ENCODE measurements at places on chromosomes 3 and 15.

DNA sequence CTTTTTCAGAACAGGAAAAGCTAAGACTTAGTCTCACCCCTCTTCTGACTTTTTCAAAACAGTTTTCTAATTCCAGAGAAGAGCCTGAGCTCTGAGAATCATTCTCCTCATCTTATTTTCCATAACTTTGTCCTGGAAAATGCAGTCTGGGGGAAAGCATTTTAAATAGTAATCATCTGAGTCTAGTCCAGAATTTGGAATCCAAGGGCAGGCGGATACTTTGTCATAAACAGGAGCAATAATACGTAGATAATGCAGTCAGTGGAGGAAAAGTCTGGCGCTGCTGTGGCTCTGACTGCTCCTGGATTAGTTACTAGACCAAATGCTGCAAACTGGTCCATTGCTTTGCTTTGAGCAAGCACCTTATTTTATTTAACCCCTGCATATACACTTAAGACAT, 285.0 kb downstream of the THSD4 start:
- DNase-seq, result no peak

GRCh38 chr3:171108066-171108465, 81.5 kb upstream of the SLC2A2 start:
- no peak for DNase-seq

- DNase-seq, result no peak
Measured at GRCh38 chr3:101266566-101266965, 53.8 kb downstream of the IMPG2 start.

DNA sequence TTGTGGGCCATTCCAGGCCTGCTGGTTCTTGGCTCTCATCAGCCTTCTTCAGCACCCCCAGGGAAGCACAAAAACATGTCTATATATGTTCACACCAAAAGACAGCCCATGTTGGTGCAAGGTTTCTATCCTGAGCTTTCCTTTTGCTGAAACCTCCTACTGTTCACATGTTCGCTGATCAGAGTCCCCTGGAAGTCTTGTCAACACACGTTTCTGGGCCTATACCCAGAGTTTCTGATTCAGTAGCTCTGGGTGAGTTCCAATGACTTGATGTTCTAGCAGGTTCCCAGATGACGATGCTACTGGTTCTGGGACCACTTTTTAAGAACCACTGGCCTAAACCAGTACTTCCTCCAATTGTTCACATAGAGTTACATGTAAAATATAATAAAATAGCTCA, 46.0 kb downstream of the SUCNR1 start:
- DNase-seq, result no peak

GRCh38 chr3:34920806-34921205, 718.5 kb upstream of the ARPP21 start:
- no peak for DNase-seq

DNA sequence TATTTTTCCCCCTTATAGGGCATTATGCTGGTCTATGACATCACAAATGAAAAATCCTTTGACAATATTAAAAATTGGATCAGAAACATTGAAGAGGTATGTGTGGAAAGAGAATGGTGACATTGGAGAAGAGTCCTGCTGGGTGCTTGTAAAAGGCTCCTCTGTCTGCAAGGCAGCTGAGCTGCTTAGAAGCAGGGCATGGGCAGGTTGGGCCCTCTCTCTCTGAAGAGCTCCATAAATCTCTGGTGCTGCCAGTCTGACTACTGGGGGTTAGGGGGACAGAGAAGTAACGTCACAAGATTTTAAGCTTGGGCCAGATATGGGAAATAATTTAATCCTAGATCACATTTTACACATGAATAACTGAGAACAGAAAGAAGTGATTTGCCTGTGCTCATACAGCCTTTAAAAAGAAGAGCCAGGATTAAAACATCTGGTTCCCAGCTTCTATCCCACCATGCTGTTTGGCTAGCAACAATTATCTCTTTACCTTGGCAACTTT, 21.9 kb upstream of the APH1B start:
- no peak for DNase-seq

GRCh38 chr15:39585389-39585841, 4.5 kb downstream of the THBS1 start:
- DNase-seq, result no peak

DNA sequence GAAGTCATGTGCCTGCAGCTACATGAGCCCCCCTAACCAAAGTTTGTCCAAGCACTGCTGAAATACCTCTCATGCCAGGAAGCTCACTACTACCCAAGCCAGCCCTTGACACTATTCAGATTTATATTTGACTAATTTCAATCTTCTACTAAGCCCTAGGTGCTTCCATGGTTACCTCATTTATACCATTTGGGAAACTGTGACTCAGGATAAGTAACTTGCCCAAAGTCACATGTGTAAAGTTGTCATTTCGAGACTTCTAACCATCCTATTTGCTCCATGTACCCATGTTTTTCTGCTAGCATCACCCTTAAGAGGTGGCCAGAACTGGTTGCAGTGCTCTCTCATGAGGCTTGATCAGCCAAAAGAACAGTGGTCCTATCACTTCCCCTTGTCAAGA, 20.7 kb upstream of the TIMP4 start:
- DNase-seq, result no peak

GRCh38 chr15:51289290-51289689, 49.1 kb downstream of the CYP19A1 start:
- DNase-seq, result no peak

- DNase-seq, result no peak
Measured at GRCh38 chr15:65845826-65846519, 23.3 kb upstream of the RAB11A start.

- DNase-seq, result no peak
Measured at GRCh38 chr3:133824961-133825485, 19.4 kb downstream of the SRPRB start.

DNA sequence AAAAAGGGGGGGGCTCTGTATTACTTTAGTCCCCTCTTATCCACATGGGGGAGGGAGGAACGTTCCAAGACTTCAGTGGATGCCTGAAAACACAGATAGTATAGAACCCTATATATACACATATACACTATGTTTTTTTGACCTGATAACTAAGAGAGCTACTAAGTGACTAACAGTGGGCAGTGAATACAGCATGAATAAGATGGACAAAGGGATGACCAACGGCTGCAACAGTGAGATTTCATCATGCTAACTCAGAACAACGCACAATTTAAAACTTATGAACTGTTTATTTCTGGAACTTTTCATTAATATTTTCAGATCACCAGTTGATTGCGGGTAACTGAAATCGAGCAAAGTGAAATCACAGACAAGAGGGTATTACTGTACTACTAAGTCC, 7.3 kb downstream of the DCUN1D1 start:
- DNase-seq, result no peak

- no peak for DNase-seq
Measured at GRCh38 chr3:186340204-186340603, 21.8 kb downstream of the DGKG start.

DNA sequence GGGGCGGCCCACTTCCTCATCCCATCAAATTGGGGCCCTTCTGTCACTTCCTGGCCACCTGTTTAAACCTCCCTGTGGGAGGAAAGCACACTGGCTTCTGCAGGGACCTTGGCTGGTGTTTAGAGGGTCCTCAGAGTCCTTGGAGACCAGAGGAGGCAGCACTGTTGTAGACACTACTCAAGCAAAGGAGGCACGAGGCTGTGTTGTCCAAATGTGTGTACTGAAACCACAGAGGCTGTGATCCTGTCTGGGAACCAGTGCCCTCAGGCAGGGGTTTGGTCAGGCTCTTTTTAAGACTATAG, 12.4 kb upstream of the SEC13 start:
- DNase-seq, result no peak

- no peak for DNase-seq
Measured at GRCh38 chr3:58299839-58300516, 6.1 kb upstream of the RPP14 start.

- DNase-seq, result no peak
Measured at GRCh38 chr15:68298882-68299381, 21.4 kb downstream of the FEM1B start.

GRCh38 chr15:38490242-38490922, 36.5 kb downstream of the FAM98B start:
- no peak for DNase-seq

- DNase-seq, result no peak
Measured at GRCh38 chr3:5138214-5138981, 16.3 kb downstream of the ARL8B start.

DNA sequence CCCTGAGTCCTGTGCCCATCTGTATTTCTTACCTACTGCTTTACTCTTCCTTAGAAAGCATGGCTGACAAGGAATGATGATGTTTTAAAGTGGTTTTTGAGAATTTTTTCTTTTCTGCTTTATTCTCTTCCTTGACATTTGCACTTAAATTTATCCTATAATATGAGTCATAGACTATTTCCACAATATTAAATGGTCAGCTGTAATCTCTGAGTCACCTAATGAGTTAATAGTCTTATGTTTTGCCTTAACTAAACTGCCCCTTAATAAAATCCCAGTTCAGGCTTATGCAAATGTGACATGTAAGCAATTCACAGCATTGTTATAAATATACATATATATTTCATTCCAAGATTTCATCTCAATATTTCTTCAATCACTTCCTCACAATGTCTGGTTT, 23.8 kb downstream of the MEIS2 start:
- no peak for DNase-seq

DNA sequence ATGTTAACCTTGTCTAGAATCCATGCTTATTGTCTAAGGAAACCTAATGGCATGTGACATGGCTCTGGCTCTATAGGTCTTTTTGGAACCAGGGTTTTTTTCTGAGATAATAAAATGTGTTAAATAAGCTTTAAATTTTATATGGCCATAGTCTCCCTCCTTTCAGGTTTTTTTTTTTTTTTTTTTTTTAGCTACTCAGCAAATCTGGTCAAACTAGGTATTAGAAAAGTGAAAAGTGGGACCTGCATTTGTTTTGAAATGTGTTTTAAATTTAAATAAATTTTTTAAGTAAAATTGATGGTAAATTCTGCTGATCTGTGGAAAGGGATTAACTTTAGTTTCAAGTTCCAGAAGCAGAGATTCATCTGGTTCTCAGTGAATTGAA, 52.1 kb upstream of the NANOGP8 start:
- DNase-seq, result no peak

- DNase-seq, result no peak
Measured at GRCh38 chr3:194265505-194265892, 85.6 kb downstream of the CPN2 start.

DNA sequence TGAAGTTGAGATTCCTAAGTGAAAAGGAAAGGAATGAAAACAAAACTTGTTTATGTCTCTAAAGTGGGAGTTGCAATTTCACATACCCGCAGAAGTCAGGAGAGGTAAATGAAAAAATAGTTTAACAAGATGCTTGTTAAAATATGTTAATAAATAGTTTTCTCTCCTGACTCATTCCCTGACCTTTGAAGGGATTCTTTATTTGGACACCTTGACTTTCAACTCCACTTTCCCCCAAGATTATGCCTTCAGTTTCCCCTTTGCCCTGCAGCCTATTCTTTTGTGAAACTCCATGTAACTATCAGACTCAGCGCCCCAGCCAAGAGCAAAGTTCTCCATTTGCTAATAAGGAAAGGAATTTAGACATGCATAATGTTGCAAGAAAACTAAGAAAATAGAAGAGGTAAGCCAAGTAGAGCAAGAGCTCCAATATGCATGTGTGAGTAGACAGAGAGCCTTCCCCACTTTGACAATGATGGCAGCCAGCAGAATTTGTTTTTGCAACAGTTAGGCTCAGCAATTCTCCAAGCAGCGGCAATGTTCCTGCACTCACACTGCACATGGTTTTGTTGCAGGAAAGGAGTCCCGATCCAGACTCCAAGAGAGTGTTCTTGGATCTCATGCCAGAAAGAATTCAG, 61.2 kb downstream of the CD200 start:
- DNase-seq, result no peak

- no peak for DNase-seq
Measured at GRCh38 chr3:43857361-43858293, 166.9 kb downstream of the ABHD5 start.

- DNase-seq, result no peak
Measured at GRCh38 chr3:36318621-36319200, 61.6 kb upstream of the STAC start.

- no peak for DNase-seq
Measured at GRCh38 chr3:150169330-150169940, 198.7 kb upstream of the PFN2 start.

DNA sequence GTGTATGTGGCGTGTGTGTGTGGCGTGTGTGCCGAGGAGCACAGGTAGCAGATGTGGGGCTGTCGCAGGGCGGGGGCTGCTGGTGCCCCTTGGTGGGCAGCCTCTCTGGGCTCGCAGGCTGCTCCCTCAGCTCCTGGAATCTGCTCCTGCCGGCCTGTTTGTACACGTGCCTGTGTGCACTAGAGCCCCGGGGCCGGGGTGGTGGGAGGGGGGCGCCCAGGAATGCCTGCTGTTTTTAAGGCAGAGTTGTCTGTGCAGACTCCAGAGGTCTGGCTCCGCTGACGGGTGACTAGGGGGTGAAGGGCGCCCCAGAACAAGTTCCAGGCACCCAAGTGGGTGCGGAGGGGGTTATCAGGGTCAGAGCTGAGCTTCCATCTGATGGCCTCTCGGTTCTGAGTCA, 112.2 kb downstream of the FBLN2 start:
- DNase-seq, result no peak

DNA sequence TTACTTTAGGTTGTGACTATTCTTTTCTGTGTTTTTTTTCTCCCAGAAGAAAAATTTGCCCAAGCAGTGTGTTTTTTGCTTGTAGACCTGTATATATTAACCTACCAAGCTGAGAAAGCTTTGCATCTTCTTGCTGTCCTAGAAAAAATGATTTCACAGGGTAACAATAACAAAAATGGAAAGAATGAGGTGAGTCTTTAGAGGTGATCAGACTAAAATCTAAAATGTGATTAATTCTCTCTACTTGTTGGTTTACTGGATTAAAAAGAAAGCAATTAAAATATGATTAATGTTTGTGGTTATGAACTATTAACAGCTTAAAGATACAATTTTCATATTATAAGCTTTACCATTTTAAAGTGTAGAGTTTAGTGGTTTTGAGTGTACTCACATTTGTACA, 28.2 kb downstream of the CNOT10 start:
- no peak for DNase-seq

DNA sequence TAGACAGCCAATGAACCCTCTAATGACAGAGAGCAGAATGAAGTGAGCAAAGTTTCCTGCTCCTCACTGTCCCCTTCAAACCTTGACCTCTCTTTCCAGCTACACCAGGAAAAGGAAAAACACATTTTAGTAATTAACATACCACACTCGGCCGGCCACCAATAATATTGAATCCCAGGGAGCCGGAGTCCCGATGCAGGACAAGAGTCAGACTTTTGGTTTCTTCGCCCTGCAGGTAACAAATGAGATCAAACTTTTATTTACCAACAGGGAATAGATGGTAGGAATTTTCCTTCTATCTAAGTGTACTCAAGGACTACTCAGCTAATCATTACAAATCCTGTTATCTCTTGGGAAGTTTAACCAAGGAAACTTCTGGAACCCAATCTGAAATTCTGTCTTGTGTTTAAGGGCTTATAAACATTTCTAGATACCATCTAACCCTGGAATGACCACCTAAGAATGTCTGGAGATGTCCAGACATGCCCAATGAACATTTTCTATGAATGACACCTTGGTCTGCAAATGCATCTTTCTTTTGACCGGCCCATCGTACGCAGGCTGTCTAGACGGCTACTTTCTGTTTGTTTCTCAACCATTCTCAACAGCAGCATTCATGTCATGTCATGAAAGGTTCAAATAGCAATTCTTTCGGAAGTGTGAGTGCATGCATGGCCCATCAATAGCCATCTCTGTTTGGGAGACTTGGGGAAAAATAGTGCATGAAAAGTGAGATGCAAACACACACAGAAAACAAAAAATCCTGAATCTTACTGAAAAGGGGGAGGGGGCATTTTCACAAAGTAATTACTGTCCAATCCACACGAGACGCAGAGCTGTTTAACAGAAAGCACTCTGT, 16.1 kb downstream of the PDZRN3 start:
- DNase-seq, result no peak

GRCh38 chr15:67134067-67134838, 68.9 kb downstream of the SMAD3 start:
- DNase-seq, result peak; percentile 69

- DNase-seq, result no peak
Measured at GRCh38 chr15:92095693-92096092, 242.2 kb downstream of the SLCO3A1 start.
